Stimulated activated CD8-positive, alpha-beta memory T cell treated with anti-CD3 and anti-CD28 coated beads, Interleukin-4, amount 100 ng/mL, for 1 hour (primary cell): ENCODE measurements at places on chromosomes 2 and 18.

DNA sequence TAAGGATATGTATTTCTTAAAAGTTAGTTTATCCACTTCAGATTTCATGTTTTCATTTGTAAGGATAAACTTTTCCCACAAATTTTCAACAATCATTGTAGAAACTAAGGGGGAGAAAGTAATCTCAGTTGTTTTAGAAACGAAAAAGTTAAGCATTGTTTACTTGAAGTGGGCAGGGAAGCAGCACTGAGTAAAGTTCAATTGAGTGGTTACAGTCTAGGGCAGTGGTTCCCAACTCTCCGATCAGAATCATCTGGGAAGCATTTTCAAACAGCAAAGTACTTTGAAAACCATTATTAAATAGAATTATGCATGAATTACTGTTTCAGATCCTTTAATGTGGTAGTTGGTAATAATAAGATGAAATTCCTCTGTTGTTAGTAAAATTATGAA is 12.5 kb downstream of the MRPL35 start:
- DNase-seq: no peak

GRCh38 chr2:2010251-2010650 is 265.9 kb upstream of the PXDN start:
- no peak for DNase-seq

DNA sequence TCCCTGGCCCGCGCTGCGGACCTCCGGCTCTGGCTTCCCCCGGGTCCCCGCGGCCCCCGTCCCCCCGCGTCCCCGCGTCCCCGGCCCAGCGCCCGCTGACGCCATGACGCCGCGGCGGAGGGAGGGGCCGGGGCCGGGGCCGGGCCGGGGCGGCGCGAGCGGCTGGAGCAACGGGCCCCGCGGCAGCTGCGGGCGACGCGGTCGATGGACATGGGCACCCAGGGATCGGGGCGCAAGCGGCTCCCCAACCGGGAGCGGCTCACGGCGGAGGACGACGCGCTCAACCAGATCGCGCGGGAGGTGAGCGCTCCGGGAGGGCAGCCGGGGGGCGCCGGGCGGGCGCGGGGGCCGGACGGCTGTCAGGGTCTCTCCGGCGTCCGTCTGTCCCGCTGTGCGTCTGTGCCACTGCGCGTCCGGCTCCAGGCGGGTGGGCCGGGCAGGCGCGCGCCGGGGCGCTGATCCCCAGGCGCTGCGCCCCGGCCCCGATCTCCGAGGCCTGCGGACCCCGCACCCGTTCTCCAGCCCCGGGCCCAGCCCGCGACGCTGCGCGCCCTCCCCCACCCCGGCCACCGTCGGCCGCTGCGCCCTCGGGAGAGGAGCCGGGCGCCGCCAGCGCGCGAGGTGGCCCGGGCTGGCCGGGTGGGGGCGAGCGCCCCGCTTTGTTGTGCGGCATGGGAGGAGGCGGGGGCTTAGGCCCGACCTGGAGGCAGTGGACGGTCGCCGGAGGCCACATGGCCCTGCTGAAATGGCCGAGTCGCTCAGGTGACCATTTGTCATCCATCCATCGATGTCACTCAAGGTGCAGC is at the start of gene LRRFIP1:
Gene LRRFIP1 (plus strand): TSS at position 147 of the 806 bp plus-strand sequence. CDS start 58 bp downstream, at position 205.
- DNase-seq: no peak

DNA sequence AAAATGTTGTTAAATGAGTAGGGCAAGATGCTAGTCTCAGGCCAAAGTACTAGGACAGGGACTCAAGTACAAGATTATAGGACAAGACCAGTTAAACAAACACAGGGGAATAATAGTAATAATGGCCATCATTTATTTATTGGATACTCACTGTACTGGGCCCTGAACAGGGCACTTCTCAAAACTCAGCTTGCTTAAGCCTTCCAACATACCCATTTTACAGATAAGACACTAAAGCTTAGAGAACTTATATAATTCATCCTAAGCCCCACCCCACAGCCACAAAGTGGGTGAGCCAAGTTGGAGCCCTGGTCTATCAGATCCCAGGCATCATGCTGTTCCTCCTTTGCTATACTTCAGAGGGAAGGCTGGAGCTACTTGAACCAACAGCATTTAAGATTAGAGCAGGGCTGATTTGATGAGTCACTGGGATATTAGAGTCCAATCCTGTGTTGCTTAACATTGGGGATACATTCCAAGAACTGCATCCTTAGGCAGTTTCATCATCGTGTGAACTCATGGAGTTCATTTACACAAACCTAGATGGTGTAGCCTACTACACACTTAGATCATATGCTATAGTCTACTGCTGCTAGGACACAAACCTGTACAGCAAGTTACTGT is 153.6 kb downstream of the MTCL1 start:
- no peak for DNase-seq

- DNase-seq: no peak
Measured at GRCh38 chr2:100703739-100704138, 116.2 kb upstream of the NPAS2 start.

- DNase-seq: no peak
Measured at GRCh38 chr2:80028584-80028983, 276.0 kb downstream of the LRRTM1 start.

- no peak for DNase-seq
Measured at GRCh38 chr18:7002107-7002506, 115.5 kb downstream of the LAMA1 start.

DNA sequence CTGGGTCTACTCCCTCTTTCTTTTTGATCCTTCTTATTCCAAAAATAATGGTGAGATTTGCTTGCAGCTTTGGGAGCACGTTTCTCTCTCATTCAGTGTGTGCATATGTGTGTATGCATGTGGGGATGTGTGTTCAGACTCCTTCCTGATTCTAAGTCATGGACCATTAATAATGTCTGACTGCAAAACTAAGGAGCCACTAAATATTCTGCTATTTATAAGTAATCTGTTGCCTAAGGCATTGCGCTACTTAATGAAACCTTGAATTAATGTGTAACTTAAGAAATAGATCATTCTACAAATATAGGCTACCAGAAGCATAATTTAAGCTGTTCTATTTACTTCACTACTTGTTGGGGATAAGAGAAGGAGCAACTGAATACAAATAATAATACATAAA is 182.1 kb downstream of the TFCP2L1 start:
- DNase-seq: no peak

- no peak for DNase-seq
Measured at GRCh38 chr2:135299658-135300244, 231.3 kb downstream of the ZRANB3 start.

- no peak for DNase-seq
Measured at GRCh38 chr2:37827911-37828511, 97.1 kb upstream of the RMDN2 start.

DNA sequence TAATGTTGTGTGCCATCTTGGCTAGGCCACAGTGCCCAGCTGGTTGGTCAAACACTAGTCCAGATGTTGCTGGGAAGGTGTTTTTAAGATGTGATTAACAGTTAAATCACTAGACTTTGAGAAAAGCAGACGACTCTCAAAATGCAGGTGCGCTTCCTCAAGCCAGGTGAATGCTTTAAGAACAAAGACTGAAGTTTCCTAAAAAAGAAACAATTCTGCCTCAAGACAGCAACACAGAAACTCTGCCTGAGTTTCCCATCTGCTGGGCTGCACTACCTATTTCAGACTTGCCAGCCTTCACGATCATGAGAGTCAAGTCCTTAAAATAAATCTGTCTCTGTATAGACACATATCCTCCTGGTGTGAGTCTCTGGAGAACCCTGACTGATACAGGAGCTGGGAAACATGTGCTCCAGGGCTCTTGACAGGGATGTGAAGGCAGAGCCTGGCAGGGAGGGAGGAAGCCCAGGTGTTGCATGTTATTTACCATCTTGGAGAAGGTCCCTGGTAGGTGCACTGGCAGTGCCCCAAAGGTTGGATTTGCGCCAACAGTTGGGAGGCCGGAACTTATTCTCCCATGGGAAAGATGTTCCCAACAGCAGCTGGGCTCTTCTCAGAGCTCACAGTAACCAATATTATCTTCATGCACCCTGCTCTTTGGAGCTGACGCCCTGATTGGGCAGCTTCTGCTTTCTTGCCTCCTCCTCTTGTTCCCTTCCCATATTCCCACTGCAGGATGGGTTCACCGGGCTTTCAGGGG is 43.9 kb downstream of the ST6GAL2 start:
- DNase-seq: no peak

DNA sequence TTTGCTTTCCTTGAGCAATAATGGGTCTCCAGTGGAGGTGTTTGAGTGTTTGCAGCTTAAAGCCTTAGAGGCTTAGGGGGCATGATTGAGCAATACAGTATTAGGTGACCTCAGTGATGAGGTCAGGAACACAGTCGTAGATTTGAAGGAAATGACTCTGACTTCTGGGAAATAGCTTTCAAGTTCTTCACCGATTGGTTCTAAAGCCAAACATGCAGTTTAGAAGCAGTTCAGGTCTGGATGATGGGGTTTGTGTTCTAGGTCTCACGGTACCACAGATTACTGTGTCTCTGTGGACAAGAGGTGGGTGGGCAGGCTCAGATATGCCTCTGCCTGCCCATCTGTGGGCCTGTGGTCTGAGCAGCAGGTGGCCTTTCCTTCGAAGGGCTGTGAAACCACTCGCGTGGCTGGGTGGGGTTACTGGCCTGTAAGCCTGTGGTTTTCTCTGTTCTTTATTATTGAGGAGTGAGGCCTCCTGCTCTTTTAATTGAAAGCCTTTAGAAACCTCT is 7.8 kb downstream of the MTHFD2 start:
- DNase-seq: no peak

DNA sequence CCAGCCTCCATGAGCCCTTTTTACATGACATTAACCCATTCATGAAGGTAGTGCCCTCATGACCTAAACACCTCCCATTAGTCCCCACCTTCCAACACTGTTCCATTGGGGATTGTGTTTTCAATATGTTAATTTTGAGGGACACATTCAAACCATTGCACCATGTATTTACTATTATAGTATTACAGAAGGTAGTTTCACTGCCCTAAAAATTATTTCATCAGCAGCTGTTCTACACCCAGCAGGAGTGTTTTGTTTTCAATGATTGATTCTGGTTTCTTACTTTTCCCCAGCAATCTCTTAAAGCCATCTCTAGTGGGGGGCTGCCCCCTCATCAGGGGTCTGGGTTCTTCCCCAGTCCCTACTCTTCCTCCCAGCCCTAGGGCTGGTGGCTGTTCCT is 71.9 kb downstream of the CERS6 start:
- no peak for DNase-seq

DNA sequence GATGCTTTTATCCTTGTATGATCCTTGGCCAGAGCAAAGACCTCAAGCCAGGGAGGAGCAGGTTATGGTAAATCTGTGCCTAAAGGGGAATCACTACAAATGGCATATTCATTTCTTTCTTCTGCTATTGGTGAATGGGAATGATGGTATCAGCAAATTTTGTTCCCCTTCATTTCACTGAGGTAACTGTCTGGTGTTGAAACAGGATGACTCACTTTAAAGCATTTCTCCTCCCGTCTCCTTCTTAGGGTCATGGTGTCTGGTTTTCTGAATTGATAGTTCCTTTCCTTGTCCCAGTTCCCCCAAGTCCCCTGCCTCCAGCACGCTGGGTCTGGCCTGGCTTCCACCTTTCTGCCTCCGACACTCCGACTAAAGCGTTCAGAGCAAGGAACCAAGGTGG is 109.2 kb downstream of the MREG start:
- no peak for DNase-seq

- DNase-seq: no peak
Measured at GRCh38 chr2:239444626-239445577, 44.1 kb upstream of the HDAC4 start.

DNA sequence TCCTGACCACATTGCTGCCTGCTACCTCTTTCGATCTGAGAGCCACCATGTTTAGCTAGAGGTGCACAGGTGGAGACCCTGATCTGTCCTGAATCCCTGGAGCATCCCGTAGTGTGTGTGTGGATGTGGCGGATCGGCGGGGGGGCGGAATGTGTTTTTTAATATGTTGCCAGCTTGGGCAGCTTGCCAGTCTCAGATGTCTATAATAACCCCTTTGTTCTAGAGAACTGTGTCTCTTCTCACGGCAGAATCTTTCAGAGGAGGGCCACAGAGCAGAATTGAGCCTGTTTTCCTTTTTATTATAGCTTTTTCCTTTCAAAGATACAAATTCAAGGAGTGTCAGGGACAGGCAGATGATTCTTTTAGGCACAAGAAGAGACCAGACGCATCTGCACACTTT is 934.1 kb upstream of the KLHL29 start:
- no peak for DNase-seq

GRCh38 chr2:16055848-16056580 is 115.7 kb downstream of the MYCN start:
- no peak for DNase-seq

- DNase-seq: no peak
Measured at GRCh38 chr18:8863427-8863826, 158.1 kb downstream of the MTCL1 start.

DNA sequence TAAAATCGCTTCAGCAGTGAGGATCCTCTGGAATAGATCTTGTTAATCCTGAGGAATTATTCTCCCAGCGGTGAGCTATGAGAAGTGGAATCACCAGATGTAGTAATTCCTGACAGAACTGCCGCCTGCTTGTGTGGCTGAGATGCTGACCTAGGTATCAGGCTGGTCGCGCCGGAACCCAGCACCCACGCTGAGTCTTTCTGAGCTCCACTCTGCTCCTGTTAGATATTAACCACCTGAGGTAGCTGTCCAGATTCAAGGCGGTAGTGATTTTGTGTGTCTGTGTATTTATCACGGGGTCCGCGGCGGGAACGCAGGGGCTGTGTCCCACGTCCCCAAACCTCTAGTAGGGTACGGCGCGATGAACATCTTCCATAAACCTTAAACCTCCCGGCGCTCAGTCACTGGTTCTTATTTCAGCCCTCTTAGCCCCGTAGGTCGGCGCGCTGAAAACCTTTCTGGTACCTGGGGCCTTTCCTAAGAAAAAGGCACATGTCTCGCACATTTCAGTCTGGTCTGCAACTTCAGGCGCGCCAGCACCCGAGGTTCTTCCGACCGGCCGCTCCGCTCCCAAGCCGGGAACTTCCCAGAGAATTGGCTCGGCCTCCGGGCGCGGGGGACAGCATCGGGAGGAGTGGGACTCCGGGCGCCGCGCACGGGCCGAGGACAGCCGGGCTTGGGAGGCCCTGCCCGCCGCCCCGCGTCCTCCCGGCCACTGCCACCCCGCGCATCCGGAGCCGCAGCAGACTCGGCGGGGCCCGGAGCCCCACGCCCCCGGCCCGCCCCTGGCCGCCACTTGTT is 542 bp upstream of the CNNM3 start:
- no peak for DNase-seq

DNA sequence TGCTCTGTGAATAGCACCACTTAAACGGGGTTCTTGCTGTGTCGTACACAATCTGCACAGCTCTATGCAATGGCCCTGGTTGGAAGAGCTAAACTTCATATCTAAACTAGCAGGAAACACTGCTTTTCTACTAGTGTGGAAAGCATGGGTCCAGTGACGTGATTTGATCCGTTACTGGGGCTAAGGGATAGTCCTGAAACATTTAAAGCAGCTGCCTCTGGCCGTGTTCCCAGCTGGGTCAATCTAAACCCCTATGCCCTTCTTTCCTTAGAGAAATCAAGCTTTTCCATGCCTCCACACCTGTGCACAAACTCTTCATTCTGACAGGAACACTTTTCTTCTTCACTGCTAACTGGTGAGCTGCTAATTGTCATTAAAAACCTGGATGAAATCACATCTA is 5.4 kb upstream of the IGFBP5 start:
- no peak for DNase-seq

DNA sequence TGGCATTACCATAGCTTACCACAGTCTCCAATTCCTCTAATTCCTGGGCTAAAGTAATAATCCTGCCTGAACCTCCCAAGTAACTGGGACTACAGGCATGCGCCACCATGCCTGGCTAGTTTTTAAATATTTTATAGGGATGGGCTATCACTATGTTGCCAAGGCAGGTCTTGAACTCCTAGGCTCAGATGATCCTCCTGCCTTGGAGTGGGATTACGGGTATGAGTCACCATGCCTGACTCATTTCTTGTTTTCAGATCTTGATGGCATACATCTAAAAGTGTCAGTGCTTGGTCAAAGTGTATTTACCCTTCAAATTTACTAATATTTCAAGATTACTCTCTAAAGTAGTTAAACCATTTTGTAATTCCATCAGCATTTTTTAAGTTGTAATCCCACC is 9.4 kb upstream of the SOCS6 start:
- no peak for DNase-seq
